Panc1 (cell line): ENCODE measurements at places on chromosomes 11 and 22.

DNA sequence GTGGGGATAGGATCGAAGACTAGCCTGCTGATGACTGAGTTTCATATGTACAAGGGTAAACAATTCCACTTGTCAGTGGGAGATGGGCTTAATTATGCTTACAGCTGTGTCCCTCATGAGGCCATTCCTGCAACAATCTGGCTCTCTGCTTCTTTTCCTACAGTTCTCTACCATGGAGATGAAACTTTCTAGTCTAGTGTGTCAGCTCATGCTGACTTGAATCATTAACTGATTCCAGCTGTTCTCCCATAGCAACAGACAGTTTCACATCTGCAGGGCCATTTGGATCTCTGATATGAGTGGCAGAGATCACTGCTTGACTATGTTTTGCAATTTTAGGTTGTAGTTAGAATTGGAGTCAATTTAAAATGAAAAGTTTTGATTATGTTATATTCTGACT is 1251.7 kb upstream of the RAG2 start:
- DNase-seq, result no peak

- DNase-seq, result no peak
Observed at GRCh38 chr11:85643191-85643614, 4.6 kb upstream of the TMEM126A start.

GRCh38 chr11:77886401-77886800 is 65.5 kb downstream of the AAMDC start:
- DNase-seq, result no peak

- no peak for DNase-seq
Observed at GRCh38 chr11:131063638-131064037, 147.4 kb upstream of the SNX19 start.

- DNase-seq, result no peak
Observed at GRCh38 chr22:45774001-45774670, 102.5 kb downstream of the ATXN10 start.

GRCh38 chr11:79742176-79742575 is 301.3 kb upstream of the TENM4 start:
- DNase-seq, result no peak

DNA sequence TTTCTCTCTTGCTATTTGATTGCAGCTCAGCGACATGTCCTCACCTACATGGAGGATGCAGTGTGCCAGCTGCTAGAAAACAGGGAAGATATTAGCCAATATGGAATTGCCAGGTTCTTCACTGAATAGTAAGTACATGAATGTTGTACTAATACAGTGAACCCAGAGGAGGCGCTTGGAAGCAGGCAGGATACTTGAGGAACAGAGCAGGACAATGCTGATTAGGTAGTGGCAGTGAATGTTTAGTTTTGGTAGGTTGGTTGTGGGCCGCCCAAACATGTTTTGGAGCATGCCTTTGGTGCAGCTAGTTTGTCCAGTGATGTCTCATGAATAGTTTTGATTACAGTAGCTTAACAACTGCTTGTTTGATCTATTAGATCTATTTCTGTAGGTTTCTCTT is 50.6 kb downstream of the CSTPP1 start:
- DNase-seq, result no peak

DNA sequence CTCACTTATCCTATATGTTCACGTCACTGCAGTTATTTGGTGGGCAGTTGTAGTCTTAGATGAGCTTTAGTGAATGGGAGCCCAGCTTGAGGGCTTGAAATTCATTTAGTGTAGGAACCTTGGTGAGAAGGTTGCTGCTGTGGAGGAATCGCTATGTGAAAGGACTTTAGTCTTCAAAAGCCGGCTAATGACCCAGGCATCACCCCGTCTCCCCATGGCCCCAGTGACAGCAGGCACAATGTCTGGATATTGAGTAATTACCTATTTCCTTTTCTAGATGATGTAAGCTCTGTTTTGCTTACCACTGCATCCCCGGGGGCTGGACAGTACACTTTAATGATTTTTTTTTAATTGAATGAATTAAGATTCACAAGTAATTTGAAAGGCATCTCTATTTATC is 283.2 kb downstream of the ST3GAL4 start:
- no peak for DNase-seq

DNA sequence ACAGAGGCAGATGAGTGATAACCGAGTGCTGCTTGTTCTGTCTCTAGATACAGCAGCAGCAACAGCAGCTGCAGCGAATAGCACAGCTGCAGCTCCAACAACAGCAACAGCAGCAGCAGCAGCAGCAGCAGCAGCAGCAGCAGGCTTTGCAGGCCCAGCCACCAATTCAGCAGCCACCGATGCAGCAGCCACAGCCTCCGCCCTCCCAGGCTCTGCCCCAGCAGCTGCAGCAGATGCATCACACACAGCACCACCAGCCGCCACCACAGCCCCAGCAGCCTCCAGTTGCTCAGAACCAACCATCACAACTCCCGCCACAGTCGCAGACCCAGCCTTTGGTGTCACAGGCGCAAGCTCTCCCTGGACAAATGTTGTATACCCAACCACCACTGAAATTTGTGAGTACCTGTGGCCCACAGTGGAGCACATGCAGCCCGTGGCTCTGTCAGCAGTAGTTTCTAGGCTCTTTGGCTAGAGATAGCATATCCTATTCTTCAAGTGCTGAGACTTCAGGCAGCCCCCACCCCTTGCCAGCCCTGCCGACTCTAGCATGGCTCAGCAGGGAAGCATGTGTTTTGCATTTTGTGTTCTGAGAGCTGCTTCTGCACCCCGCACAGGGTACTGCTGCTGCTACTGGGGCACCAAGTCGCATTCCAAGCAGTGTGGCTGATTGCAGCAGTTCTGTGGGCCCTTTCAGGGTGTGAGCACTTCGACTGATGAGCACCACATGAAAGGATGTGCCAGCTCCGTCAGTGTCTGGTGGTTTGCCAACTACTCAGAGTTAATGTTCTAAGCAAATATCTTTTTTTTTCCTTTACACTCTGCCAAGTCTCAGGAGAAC is 59.2 kb downstream of the MED15 start:
- no peak for DNase-seq

DNA sequence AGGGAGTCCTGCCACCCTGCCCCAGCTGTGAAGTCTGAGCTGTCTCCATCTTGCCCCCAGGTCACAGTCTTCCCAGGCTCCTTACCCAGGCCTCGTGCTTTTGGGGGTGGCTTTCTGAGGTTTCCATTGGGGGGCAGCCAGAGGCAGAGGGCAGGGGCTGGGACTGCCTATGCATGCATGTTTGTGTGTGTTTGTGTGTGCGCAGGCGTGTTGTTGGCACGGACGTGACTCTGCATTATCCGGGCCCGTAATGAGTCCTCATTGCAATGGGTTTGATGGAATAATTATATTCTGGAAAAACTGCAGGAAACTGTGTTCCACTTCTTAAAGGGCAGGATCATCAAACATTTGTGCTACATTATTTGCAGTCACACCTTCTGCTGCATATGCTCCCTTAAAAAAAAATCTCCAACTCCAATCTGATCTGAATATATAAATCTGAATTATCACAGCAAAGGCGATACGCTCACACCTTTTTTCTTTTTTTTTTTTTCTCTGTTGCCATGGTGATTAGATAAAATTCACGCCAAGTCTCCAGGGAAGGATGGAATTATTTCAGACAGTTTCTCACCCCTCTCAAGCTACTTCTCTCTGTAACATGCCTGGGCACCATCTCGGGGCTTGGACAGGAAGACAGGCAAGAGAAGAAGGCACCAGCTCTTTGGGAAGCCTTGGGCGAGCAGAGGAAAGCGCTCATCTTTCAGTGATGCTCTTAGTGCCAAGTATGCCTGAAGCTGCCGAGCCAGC is 45.9 kb downstream of the DSCAML1 start:
- DNase-seq, result no peak

- DNase-seq, result no peak
Observed at GRCh38 chr22:50698546-50698945, 25.9 kb downstream of the SHANK3 start.

GRCh38 chr22:34395370-34395769 is 475.1 kb upstream of the LARGE1 start:
- no peak for DNase-seq

GRCh38 chr11:94675239-94675638 is 92.9 kb upstream of the AMOTL1 start:
- no peak for DNase-seq

GRCh38 chr22:39498802-39499201 is 3.3 kb upstream of the MIEF1 start:
- no peak for DNase-seq

DNA sequence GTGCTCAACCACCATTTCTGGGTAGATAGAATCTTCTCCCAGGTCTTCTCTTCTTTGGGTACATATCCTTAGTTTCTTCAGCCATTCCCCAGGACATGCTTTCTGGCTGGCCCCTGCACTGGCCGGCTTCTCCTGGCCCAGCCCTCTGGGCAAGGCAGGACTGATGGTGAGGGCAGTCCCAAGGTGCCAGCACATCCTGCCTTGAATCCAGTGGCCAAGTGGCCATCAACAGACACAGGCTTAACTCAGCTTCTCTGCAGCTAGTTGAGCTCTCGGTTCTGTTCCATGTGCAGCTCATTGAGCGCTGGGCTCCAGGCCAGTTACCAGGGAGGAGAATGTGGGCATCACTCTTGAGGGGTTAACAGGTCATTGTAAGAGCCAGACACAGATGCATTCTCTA is 17.6 kb downstream of the SMIM38 start:
- no peak for DNase-seq

- DNase-seq, result no peak
Observed at GRCh38 chr22:37604875-37605274, 3.8 kb upstream of the GGA1 start.

DNA sequence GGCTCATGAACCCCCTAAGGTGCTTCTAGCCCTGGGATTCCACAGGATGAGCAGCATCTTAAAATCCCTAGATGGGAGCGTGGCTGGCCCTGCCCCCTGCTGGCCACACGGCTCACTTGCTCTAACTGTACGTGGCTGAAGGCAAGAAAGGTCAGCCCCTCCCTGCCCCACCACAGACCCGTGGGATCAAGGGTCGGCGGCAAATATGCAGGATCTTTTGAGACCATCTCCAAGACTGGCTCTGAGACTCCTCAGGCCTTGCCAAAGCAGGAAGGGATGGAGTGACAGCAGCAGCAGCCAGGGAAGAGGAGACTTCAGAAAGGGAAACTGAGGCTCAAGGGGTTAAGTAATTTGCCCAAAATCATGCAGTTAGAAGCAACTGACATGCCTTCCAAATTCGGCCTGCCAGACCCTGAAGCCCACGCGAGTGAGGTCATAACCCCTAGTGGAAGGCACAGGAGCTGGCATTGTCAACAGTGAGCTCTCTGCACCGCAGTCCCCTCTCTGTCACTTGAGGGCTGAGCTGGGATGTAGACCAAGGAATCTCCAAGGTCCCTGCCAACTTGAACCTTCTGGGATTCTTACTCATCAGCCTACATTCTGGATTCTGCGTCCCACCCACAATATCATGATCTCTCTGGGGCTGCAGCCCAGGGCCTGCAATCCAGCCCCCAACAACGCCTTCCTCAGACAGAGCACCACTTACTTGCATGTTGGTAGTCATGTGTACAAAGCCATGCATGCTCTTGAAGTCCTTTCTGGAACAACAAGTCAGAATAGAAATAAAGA is 31.4 kb downstream of the CREB3L1 start:
- peak; percentile 48 for DNase-seq

- no peak for DNase-seq
Observed at GRCh38 chr11:122137078-122137793, 21.2 kb upstream of the BLID start.

DNA sequence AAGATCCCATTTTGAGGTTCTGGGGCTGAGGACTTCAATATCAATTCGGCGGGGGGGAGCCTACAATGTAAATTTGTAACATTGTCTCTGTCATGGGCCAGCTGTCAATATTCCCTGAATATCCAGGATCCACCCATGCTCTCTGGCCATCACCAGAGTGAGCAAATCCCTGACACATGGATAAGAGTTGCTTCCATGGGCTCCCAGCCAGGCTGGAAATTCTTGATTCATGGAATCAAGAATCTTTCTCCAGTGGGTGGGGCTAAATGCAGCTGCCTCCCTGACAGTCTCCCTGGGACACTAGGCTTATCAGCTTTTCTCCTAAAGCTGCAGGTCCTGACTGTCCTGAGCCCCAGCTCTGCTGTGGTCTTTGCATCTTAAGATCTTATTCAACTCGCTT is 86.9 kb upstream of the IGLL5 start:
- no peak for DNase-seq

DNA sequence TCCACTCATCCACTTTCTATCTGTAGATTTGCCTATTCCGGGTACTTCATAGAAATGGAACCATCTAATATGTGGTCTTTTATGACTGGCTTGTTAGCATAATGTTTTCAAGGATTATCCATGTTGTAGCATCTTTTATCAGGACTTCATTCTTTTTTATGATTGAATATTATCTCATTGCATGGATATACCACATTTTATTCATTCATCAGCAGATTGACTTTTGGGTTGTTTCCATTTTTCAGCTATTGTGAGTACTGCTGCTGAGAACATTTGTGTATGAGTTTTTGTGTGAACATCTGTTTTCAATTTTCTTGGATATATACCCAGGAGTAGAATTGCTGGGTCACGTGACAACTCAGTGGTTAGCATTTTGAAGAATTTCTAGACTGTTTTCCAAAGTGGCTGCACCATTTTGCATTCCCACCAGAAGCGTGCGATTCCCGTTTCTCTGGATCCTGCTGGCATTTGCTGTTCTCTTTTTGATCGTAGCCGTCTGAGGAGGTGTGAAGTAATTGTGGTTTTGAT is 8.9 kb downstream of the DERL3 start:
- DNase-seq, result no peak

GRCh38 chr11:75867778-75868374 is 52.9 kb downstream of the UVRAG start:
- peak; percentile 27 for DNase-seq

DNA sequence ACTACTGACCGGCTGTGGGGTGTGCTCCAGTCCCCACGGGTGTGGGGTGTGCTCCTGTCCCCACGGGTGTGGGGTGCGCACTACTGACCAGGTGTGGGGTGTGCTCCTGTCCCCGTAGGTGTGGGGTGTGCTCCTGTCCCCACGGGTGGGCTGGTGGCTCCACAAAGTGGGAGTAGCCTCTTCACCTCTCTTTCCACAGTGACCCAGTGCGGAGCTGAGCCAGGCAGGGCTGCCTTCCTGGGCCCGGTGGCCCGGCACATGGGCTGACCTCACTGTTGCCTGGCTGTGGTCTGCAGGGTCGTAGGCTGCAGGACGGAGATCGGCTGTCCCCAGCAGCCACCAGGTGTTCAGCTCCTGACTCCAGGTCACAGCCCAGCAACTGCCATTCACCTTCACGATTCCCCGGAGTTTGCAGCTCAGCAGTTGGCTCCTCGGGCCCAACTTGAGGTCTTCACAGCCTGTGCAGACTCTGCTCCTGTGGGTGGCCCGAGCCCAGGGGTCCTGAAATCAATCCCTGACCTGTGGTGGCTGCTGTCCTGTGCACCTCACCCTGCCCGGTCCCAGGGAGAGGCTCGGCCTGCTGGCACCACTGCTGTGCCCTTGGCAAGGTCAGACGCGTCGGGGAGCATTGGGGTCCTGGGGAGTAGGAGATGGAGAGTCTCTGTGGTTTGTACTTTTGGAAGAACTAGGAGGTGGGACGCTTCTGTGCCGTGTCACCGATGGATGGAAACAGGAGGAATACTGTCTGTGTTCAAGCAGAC is 414.3 kb downstream of the TBC1D22A start:
- no peak for DNase-seq

DNA sequence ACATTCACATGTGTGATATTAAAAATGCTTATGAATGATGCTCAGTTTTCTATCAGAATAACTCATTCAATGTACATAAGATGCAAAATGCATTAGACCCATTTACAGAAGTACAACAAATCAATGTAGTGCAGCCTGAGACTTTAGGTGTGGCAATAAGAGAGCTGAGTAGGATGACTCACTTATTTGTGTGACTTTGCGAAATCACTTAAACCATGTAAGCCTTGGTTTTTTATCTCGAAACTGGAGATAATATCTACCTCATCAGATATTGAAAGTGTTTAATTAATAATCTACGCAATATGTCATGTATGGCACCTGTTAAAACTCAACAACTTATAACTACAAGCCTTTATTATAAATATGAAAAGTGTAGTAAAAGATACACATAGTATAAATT is 105.7 kb upstream of the LUZP2 start:
- no peak for DNase-seq
